ENCODE measurements at places on chromosomes 7 and 10. TPM values are rescaled to one million over a fixed set of nuclear protein-coding genes. Genes with fewer than 3 reads are reported as not detected.

The TAS2R41 gene
- 0.24 TPM for total RNA-seq

The ZDHHC6 gene
- 28.0 TPM for total RNA-seq

The PIK3CG gene
- total RNA-seq: 22.4 TPM

The ANKRD30A gene
- not detected for total RNA-seq

The CFAP70 gene
- 1.7 TPM for total RNA-seq

The CDC14C gene
- not detected for total RNA-seq

The SPDYE6 gene
- total RNA-seq: not detected

DNA sequence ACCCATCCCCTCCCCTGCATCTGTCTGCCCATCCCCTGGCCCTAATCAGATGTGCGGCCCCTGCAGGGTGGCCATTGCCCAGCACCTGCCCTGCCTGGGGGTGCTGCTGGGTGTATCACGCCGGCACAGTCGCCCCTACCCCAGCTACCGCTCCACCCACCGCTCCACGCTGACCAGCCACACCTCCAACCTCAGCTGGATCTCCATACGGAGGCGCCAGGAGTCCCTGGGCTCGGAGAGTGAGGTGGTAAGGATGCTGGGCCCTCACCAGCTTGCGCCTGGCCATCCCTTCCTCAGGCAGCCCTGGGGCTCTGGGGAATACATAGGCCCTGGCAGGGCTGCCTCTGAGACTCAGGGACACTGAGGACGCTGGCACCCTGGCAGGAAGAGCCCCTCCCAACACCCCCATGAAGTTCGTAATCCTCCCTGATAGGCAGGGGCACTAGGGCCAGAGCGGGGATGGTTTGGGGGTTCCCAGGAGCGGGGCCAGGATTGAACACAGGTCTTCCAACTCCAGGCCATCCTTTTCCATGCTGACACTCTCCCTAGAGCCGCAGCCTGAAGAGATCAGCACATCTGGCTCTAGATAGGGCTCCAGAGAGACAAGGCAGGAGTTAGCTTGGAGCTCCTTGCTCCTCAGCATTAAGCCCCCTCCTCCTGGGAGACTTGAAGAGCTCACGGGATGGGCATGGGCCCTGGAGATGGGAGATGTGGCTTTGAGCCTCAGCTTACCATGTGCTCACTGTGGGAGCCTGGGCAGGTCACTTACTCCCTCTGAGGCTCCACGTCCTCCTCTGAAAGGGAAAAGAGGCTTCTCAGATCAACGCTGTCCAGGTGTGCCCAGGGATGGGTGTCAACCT is 5.9 kb upstream of the LDB3 start:
- H3K4me3 ChIP-seq: no peak overlapping the region
- H3K27me3 ChIP-seq: no peaks in the 10 kb centered on the region
- no peak overlapping the region for H3K27ac ChIP-seq
- no peak for DNase-seq
- H3K4me1 ChIP-seq: no peaks in the 10 kb centered on the region
- no peaks in the 10 kb centered on the region for H3K36me3 ChIP-seq

- no peak overlapping the region for H3K27ac ChIP-seq
- no peak for DNase-seq
Measured at GRCh38 chr10:51760864-51761640, 61.7 kb upstream of the CSTF2T start.

GRCh38 chr7:151232917-151233701 is 826 bp downstream of the CHPF2 start:
- peak overlapping the region; percentile 87 for H3K27ac ChIP-seq
- no peak for DNase-seq
- no peaks in the 10 kb centered on the region for H3K27me3 ChIP-seq
- peaks cover 35% of the 10 kb centered on the region for H3K36me3 ChIP-seq
- peak overlapping the region; percentile 80 for H3K4me3 ChIP-seq

- H3K27ac ChIP-seq: no peak overlapping the region
- no peak overlapping the region for H3K4me3 ChIP-seq
- no peaks in the 10 kb centered on the region for H3K4me1 ChIP-seq
- H3K27me3 ChIP-seq: no peaks in the 10 kb centered on the region
- DNase-seq: no peak
Measured at GRCh38 chr7:7884855-7885254, 83.7 kb upstream of the GLCCI1 start.

GRCh38 chr10:78314651-78315050 is 281.0 kb downstream of the RPS24 start:
- no peaks in the 10 kb centered on the region for H3K4me1 ChIP-seq
- DNase-seq: no peak
- H3K4me3 ChIP-seq: no peak overlapping the region

GRCh38 chr7:45625067-45625466 is 50.9 kb downstream of the ADCY1 start:
- H3K4me1 ChIP-seq: no peaks in the 10 kb centered on the region
- no peaks in the 10 kb centered on the region for H3K36me3 ChIP-seq

DNA sequence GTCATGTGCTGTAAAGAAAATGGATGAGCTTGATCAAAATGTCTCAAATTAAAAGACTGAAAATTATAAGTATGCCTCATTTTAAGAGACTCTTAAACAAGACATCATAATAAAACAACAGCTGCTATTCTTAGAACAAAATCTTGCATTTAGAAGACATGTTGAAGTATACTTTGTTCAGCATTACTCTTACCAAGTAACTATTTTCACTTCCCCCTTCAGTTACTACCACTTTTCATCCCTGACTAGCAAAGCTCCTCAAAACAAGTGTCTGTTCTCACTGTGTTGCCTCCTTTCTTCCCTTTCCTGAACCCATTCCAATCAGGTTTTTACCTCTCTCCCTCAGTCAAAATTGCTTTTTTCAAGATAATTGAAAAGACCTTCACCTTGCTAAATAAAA is 31.6 kb downstream of the ELAPOR2 start:
- no peaks in the 10 kb centered on the region for H3K4me1 ChIP-seq
- no peaks in the 10 kb centered on the region for H3K36me3 ChIP-seq
- no peak overlapping the region for H3K4me3 ChIP-seq
- DNase-seq: no peak

DNA sequence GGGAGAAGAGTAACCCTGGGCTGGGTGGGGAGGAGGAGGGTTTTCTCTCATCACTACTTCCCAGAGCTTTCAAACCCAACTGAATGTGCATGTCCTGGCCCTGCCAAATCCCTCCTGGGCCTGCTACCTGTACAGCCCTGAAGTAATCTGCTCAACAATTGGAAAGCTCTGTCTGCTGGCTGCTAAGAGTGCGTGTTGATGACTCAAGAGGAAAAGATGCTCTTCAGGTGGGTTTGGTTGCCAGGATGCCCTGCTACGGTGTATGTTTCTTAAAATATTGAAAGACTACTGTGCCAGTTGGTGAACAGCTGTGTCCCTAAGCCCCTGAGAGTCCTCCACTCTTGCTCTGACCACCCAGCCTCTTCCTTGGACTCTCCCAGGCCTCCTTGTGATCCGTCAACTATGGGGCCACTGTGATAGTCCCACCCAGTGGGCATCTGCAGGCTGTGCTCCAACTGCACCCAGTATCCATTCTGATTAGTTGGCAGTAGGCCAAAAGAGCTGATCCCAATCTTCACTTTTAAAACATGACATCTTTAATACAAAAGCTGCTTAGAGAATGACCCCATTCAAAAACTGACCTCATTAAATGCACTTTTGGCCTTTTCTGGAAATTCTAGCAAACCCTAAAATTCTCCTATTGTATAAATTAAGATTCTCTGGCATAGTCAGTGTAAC is 85.6 kb downstream of the AOAH start:
- H3K27me3 ChIP-seq: no peaks in the 10 kb centered on the region
- no peak overlapping the region for H3K4me3 ChIP-seq
- H3K36me3 ChIP-seq: no peaks in the 10 kb centered on the region
- peak overlapping the region; percentile 12 for H3K27ac ChIP-seq
- H3K4me1 ChIP-seq: peaks cover 39% of the 10 kb centered on the region
- no peak for DNase-seq

- DNase-seq: no peak
- no peaks in the 10 kb centered on the region for H3K27me3 ChIP-seq
- H3K4me1 ChIP-seq: no peaks in the 10 kb centered on the region
- H3K27ac ChIP-seq: no peak overlapping the region
- no peaks in the 10 kb centered on the region for H3K36me3 ChIP-seq
- H3K4me3 ChIP-seq: no peak overlapping the region
Measured at GRCh38 chr10:96263176-96263575, 8.2 kb downstream of the BLNK start.

DNA sequence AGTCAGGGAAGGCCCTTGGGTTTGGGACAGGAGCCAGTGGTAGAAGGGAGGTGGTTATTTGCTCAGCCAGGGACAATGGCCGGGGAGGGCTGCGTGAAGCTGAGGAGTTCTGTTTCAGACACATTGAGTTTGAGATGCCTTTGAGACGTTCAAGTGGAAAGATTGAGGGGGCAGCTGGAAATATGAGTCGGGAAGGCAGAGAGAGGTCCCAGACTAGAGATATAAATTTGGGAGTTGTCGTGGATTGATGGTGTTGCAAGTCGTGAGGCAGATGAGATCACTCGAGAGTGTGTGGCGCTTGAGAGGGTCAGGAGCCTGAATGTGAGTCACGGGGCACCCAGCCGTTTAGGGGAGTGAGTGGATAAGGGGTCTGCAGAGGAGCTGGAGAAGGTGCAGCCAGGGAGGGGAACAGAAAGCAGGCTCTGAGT is 73.3 kb downstream of the ZMIZ1 start:
- peaks cover 19% of the 10 kb centered on the region for H3K36me3 ChIP-seq
- no peak for DNase-seq
- no peaks in the 10 kb centered on the region for H3K27me3 ChIP-seq
- H3K4me1 ChIP-seq: peaks cover 58% of the 10 kb centered on the region
- H3K27ac ChIP-seq: no peak overlapping the region

GRCh38 chr10:2476812-2477553 is 590.4 kb upstream of the PFKP start:
- no peak for DNase-seq
- H3K27ac ChIP-seq: no peak overlapping the region

GRCh38 chr7:45325378-45325777 is 167.8 kb downstream of the RAMP3 start:
- no peak overlapping the region for H3K4me3 ChIP-seq
- H3K27me3 ChIP-seq: no peaks in the 10 kb centered on the region
- no peaks in the 10 kb centered on the region for H3K4me1 ChIP-seq
- DNase-seq: no peak

GRCh38 chr10:88835910-88836221 is 15.8 kb downstream of the ANKRD22 start:
- no peak overlapping the region for H3K27ac ChIP-seq
- no peak overlapping the region for H3K4me3 ChIP-seq
- no peaks in the 10 kb centered on the region for H3K36me3 ChIP-seq
- H3K4me1 ChIP-seq: no peaks in the 10 kb centered on the region
- no peak for DNase-seq

DNA sequence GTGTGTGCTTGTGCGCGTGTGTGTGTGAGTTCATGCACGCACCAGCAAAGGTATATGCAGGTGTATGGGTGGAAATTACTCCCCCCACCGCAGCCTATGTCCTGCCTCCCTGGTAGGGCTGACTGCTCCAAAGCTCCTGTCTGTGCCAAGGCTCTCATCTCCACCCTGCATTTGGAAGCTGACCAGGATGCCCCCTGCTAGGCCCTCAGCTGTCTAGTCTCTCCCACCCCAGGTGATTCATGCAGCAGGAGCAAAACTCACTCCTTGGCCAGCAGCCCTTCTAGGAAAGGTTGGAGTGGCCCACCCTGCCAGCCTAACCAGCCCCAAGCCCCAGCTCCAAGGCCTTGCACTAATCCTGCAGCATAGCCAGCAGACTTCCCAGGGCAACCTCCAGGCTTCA is 148.4 kb downstream of the GRID1 start:
- H3K36me3 ChIP-seq: no peaks in the 10 kb centered on the region
- no peaks in the 10 kb centered on the region for H3K4me1 ChIP-seq
- no peaks in the 10 kb centered on the region for H3K27me3 ChIP-seq
- DNase-seq: no peak
- H3K4me3 ChIP-seq: no peak overlapping the region
- H3K27ac ChIP-seq: no peak overlapping the region

DNA sequence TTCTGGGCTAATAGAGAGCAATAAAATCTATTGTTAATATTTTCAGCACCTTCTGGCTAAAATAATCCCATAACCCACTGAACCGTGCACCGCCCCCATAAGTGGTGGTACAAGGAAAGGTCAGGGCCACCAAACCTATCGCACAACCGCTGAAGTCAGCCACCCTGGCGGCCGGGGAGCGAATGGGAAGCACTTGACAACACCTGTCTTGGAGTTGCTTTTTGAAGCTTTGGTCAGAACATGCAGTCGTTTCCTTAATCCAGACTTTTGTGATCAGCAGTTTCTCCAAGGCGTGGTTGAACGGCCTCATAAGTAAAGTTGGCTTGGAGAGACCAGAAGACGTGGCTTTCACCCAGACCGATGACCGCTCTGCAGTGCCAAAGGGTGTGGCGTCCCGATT is 97.4 kb downstream of the DNAJB6 start:
- no peak for DNase-seq
- H3K27me3 ChIP-seq: no peaks in the 10 kb centered on the region
- no peaks in the 10 kb centered on the region for H3K36me3 ChIP-seq
- H3K27ac ChIP-seq: no peak overlapping the region
- no peak overlapping the region for H3K4me3 ChIP-seq

- DNase-seq: no peak
- peaks cover 6% of the 10 kb centered on the region for H3K4me1 ChIP-seq
- no peak overlapping the region for H3K4me3 ChIP-seq
- H3K27ac ChIP-seq: no peak overlapping the region
Measured at GRCh38 chr7:101717628-101718357, 88.7 kb upstream of the MYL10 start.

DNA sequence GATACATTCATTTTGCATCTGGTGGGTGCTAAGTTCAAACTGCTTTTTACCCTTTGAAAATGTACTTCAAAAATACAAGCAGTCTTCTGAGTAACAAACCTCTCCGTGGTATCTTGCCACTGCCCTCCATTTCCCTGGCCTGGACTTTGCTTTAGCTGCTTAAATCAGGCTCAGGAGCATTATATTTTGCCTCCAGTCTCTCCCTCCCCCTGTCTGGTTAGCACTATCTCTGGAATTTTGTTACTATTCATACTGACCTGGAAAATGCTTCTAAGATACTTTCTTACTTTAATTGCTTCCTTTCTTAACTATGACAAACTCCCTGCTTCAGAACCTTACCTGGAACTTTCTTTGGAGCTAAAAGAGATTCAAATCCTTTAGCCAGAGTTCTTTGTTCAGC is 369.8 kb downstream of the GFRA1 start:
- no peaks in the 10 kb centered on the region for H3K36me3 ChIP-seq
- DNase-seq: no peak
- H3K4me1 ChIP-seq: no peaks in the 10 kb centered on the region

DNA sequence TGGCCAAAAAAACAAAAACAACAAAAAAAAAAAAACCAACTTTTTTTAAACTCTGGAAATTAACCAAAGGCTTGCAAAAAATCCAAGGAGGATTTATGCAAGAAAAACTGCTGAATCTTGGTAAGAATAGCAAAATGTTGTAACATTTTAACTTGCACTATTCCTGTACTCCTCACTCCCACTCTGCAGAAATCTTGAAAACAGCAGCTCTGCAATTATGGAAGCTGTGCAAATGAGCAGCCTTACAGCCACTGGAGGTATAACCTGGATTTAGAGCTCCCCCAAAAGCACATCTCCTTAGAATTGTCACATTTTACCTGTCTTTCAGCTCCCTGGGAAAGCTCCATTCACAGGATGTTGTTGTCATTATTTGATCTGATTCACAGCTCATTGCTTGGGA is 41.8 kb upstream of the LRGUK start:
- DNase-seq: no peak
- no peak overlapping the region for H3K27ac ChIP-seq
- no peak overlapping the region for H3K4me3 ChIP-seq
- H3K36me3 ChIP-seq: no peaks in the 10 kb centered on the region
- no peaks in the 10 kb centered on the region for H3K27me3 ChIP-seq

Data from thymus (tissue), 14 donors.